ENCODE measurements at places on chromosomes 6 and 20.
A peak's percentile ranks its signal among the peaks of the same experiment; 100 is the strongest.

- no peak for DNase-seq
Observed at GRCh38 chr20:41009946-41010345, 18.7 kb upstream of the TOP1 start.

GRCh38 chr6:51936531-51937290 is 150.7 kb downstream of the PKHD1 start:
- no peak for DNase-seq

GRCh38 chr20:20472684-20473274 is 104.9 kb downstream of the INSM1 start:
- no peak for DNase-seq

DNA sequence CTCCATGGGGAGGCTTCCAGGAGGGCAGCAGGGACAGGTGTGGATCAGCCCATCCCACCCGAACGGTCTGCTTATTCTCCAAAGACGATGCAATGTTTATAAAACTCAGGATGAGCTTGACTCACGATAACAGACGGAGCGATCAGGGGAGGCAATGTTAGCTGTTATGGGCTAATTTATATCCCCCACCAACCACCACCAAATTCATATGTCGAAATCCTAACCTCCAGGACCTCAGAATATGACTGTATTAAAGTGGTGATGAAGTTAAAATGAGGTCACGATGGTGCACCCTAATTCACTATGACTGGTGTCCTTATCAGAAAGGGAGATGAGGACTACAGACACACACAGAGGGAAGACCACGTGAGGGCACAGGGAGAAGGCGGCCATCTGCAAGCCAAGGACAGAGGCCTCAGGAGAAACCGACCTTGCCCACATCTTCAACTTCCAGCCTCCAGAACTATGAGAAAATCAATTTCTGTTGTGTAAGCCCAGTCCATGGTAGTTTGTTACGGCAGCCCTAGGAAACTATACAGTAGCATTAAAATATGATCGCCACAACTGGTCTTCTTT is 7.0 kb downstream of the ADTRP start:
- DNase-seq, result peak; percentile 60
